Neural cell (in vitro differentiated cells): ENCODE measurements at places on chromosomes 2 and 18. TPM values are rescaled to one million over a fixed set of nuclear protein-coding genes. Genes with fewer than 3 reads are reported as not detected.

METTL21A gene
- 37.1 and 40.8 TPM in 2 replicates for polyA plus RNA-seq

CASP8 gene
- polyA plus RNA-seq: 0.72 TPM in 1 of 2 replicates, not detected in the other

SERPINB3 gene
- polyA plus RNA-seq: not detected in 2 replicates

SP140 gene
- 0.38 and 0.74 TPM in 2 replicates for polyA plus RNA-seq

CCDC150 gene
- 0.57 and 1.8 TPM in 2 replicates for polyA plus RNA-seq

MAP4K4 gene
- polyA plus RNA-seq: 125 and 127 TPM in 2 replicates

PLCL1 gene
- polyA plus RNA-seq: 6.6 and 6.8 TPM in 2 replicates

AMER3 gene
- polyA plus RNA-seq: 19.2 and 22.7 TPM in 2 replicates

CTNNA2 gene
- 184 and 194 TPM in 2 replicates for polyA plus RNA-seq

MARCHF4 gene
- polyA plus RNA-seq: 10.1 and 13.0 TPM in 2 replicates

C2orf81 gene
- polyA plus RNA-seq: 1.7 and 3.3 TPM in 2 replicates

SERPINB5 gene
- not detected in 2 replicates for polyA plus RNA-seq

RNF125 gene
- 0.04 and 2.3 TPM in 2 replicates for polyA plus RNA-seq

CNTNAP5 gene
- polyA plus RNA-seq: 19.3 and 39.0 TPM in 2 replicates

PAX3 gene
- 0.52 TPM in 1 of 2 replicates, not detected in the other for polyA plus RNA-seq

PARD6G gene
- polyA plus RNA-seq: 8.8 and 9.3 TPM in 2 replicates

ERICH2 gene
- polyA plus RNA-seq: 1.3 TPM in 1 of 2 replicates, not detected in the other

CCDC102B gene
- polyA plus RNA-seq: 6.5 and 8.7 TPM in 2 replicates

PTPRN gene
- 66.4 and 82.1 TPM in 2 replicates for polyA plus RNA-seq

IL36RN gene
- not detected in 2 replicates for polyA plus RNA-seq

IL36G gene
- polyA plus RNA-seq: not detected in 2 replicates

SFTPB gene
- polyA plus RNA-seq: not detected in 2 replicates

DNMT3A gene
- polyA plus RNA-seq: 33.0 and 38.5 TPM in 2 replicates

REG3A gene
- not detected in 2 replicates for polyA plus RNA-seq

HOXD3 gene
- not detected in 2 replicates for polyA plus RNA-seq
